Omental fat pad (tissue), 4 donors: ENCODE measurements at places on chromosomes 16 and 17.
A peak's percentile ranks its signal among the peaks of the same experiment; 100 is the strongest.

DNA sequence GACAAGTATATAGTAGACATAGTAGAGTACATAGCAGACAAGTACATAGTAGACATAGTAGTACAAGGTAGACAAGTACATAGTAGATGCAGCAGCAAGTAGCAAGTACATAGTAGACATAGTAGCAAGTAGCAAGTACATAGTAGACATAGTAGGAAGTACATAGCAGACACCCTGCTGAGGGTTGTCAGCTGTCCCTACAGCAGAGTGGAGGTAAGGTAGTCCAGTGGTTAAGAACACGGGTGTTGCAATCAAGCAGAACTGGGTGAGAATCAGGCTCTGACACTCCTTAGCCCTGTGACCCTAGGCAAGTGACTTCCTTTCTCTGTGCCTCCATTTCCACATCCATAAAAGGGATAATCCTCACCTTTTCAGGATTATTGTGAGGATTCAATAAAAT lies 94.7 kb downstream of the NOG start:
- no peak for DNase-seq

GRCh38 chr17:43952351-43952723 lies 1.4 kb downstream of the PYY start:
- DNase-seq, result no peak

- DNase-seq, result no peak
These were observed 1.2 kb downstream of the GID4 start for GRCh38 chr17:18040261-18040858.

DNA sequence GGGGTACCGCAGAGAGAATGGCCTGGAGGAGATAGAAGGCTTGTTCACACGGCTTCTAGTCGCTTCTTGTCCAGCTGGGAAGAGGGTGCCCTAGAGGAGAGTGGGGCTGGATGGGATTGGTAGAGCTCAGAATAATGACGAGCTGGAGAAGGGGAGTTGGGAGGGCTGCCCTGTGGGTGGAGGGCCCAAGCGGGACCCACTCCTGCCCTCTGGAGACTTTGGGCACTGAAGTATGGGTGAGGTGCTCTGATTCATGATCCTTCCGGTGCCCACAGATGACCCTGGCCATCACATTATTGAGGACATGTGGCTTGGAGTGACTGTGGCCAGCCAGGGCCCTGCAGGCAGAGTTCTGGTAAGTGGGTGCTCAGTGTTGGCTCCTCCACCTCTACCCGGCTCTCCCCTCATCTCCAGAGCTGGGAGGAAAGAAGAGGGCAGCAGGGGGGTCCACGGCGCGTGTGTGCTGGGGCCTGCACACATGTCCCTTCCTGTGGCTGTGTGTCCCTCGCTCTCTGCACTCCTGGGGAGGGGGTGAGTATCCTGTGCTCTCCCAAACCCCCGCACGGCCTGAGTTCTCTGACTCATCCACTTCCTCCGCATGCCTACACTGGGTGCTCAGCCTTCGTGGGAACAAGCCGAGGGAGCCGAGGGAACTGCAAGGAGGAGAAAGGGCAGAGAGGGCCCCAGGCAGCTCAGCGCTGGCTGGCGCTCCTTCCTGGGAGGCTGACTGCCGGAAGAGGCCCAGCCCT lies 8.5 kb downstream of the ITGA3 start:
- DNase-seq, result peak; percentile 62
